ENCODE measurements at places on chromosomes 1 and 21.

- no peak for DNase-seq
Measured at GRCh38 chr1:234841710-234842231, 231.8 kb upstream of the IRF2BP2 start.

DNA sequence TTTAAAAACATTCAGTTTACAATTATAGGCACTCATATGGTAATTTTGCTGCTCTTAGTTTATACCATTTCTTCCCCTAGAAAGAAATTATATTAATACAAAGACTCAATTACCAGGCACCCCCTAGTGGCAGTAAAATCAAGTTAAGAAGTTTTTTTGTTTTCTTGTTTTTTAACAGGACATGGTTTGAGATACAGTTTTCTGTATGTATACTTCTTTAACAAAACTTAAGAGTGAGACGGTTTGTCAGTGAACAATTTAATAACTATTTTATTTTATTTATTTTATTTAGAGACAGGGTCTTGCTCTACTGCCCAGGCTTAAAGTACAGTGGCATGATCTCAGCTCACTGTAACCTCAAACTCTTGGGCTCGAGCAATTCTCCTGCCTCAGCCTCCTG lies 224.6 kb downstream of the FAF1 start:
- peak; percentile 10 for DNase-seq

GRCh38 chr21:17660452-17660851 lies 47.8 kb upstream of the BTG3 start:
- no peak for DNase-seq

DNA sequence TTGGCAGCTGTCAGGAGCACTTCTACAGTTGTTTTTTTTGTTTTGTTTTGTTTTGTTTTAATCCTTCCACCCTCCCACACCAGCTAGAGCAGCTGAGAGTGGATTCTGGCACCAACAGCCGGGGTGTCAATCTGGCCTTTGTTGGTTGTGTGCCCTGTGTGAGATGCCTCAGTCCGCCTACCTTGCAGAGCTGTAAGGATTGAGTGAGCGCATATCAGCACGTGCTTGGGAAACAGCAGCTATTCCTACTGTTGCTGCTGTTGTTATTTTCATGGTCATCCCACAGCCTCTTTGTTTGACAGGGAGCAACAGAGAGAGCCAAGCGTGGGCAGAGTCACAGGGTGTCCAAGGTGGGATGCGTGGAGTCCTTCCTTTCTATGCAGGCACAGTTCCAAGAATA lies 50.4 kb downstream of the PGBD5 start:
- DNase-seq = no peak

DNA sequence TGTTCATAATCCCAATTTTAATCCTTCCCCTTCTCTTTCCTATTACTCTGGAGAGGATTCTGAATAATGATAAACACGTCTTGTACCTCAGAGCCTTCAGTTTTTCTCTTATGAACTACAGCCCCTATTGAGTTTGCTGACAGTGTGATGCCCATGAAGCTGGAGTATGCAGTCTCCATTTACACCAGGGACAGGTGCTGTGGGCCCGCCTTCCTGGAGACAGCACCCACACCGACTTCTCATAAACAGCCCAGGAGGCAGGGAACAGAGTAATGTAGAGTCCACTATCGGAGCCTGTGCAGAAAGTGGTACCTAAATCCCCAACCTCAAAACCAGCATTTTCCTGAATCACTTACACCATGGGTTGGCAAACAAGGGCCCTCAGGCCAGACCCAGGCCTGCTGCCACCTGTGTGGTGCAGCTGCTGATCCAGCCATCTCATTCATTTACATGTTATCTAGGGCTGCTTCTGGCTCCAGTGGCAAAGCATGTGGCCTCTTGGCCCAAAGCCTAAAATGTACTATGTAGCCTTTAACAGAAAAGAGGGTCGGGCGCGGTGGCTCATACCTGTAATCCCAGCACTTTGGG lies 95.1 kb upstream of the KRTAP19-8 start:
- DNase-seq = no peak

DNA sequence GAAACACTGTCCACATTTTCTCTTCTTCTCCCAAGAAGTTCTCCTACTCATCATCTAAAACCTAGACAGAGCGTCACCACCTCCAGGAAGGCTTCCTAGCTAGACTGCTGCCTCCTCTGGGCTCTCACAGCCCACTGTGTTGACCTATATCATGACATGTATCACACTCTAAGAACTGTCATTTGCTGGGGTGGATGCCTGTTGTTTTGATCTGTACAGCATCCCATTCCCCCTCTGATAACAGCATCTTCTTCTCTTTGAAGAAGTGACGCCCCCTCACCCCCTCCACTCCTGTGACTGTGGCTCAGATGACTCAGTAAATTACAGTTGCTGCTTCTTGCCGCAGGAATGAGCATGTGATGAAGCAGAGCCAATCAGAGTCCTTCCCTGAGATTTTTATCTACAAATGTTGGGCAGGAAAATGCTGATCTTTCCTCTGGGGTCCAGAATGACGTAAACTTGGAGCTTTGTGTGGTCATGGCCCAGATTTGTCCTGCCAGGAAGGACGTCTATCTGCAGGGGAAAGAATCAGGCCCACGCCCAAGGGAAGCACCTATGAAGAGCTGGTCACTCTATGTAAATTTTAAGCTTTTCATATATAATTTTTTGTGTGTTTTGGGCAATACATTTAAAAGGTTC lies 28.0 kb upstream of the FOXO6 start:
- no peak for DNase-seq

- DNase-seq = no peak
Measured at GRCh38 chr1:221706876-221707582, 34.9 kb downstream of the DUSP10 start.

DNA sequence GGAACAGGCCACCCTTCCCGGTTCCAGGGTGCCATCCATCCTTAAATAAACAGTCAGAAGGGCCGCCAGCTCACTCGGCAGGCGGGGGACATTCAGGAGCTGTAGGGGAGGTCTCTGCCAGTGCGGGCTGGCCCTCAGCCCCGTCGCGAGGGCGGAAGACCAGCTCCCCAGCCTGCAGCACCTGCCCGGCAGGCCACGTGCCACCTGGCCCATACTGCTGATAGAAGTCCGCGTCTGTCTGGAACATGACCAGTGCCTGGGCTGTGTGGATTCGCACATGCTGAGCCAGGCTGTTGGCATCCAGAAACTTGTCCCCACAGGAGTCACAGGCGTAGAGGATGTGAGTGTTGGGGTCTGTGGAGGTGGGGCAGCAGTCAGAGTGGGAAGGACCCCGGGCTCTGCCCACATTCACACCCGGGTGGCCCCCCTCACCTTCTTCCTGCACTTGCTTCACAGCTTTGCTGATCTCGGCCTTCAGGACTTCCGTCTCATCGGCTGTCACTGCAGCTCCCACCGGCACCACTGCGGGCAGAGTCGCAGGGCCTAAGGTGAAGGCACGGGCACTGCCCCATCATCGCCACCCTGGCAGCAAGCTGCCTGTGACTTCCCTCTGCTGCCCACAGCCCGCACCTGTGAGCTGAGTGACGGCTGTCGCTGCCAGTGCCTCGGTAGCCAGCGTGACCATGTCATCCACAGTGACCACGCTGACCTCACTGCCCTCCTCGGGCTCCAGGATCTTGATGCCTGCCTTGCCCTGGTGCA lies 33.8 kb downstream of the ZBTB17 start:
- no peak for DNase-seq

DNA sequence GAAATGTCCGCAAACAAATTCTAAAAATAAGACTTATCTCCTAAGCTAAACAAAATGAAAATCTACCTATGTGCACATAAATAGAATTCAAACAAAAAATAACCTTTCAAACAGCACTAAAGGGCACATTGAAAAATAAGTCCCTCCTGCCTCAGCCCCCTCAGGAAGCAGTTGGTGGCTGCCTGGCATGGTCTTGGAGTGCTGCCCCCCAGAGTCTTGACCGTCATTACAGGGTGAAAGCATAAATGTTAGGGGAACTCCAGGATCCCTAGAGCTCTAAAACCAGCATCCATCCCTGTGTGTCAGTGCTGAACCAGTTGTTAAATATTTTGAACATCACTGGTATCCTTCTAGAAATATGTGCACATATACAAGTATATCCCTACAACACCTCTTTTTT lies 6.5 kb upstream of the NPL start:
- DNase-seq = no peak

GRCh38 chr1:12521096-12521495 lies 96.9 kb downstream of the DHRS3 start:
- no peak for DNase-seq

- no peak for DNase-seq
Measured at GRCh38 chr1:221437926-221438325, 304.0 kb downstream of the DUSP10 start.
